ENCODE measurements at places on chromosomes 3 and 15.

DNA sequence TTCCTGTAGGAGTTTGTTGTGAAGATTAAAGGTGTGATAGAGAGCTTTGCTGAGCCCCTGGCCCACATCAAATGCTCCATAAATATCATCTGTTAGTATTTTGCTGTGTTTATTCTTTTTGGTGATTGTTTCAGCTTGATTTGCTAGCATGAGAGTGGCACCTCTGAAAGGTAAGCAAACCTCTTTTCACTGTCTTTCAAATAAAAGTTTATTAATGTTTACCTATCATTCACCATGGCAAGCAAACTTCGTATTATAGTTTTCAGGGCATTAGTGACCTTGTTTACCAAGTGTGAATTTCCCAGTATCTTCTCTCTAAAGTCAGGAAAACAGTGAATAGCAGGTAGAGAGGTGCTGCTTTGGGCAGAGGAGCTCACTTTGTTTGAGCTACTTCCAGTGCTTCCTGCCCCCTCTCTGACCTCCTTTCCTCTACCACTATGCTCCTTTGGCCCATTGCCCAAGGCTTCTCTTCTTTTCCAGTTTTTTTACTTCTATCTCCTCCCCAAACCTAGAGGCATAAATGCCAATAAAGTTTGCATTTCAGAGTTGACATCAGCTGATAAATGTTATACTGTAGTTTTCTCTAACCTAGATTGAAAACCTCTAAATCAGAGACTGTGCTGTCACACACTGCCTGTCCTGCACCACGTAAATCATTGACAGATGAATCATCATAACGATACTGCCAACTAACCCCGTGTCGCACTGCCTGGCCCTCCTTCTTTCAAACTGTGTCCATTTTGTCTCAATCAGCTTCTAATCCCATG, 569.0 kb downstream of the TUSC7 start:
- DNase-seq, result no peak

DNA sequence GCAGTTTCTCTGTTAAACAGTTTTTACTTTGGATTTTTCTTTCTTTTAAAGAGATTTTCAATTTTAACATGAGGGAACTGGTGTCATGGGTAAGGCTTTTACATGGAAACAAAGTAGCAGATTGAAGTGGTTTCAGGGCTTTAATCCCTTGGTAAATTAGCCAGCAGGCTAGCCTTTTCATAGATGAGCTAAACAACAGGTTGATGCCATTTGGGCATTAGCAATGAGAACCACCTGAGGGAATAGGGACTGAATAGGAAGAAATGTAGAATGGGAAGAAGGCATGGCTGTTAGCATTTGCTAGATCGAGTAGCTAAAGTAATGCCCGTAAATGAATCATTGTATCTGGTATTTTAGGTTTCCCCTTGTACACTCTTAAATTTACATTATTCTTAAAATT, 165.5 kb upstream of the MLF1 start:
- DNase-seq, result no peak

GRCh38 chr3:119794971-119795612, 13.2 kb downstream of the NR1I2 start:
- no peak for DNase-seq

DNA sequence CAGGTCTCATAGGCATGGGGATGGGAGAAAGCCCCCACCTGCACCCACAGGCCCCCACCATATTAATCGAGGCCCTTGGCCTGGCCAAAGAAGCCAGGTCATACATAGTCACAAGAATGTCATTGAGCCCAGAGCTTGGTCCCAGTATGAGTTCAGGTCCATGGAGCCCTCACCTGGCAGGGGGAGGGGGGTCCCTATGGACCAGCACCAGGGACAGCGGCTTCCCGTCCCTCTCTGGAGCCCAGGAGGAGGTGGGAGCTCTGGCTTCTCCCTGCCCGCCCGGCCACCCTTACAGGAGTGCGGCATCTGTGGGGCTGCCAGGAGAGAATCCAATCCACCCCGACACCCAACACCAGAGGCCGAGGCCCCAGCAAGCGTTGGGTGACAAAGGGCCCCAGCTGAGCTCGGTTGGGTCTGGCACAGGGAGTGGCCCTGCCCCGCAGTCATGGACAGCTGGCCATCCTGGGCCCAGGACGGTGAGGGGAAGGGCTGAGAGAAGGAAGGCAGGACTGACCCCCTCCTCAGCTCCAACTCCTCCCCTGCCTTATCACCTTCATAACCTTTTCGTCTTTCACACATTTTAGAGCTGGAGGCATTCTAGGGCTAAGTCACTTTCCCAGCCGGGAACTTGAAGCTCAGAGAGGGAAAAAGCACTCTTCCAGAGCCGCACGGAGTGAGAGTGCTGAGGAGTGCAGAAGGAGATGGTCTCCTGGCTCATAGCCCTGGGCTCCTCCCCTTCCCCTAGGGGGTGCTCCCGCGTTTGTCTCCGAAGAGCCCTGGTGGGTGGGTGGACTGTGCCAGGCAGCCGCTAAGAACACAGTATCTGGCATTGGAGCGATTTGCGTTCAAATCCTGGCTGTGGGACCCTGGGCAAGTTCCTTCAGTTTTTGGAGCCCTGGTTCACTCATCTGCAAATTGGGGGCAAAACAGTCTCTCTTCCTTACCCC, 54.6 kb downstream of the ATP2B2 start:
- DNase-seq, result no peak

DNA sequence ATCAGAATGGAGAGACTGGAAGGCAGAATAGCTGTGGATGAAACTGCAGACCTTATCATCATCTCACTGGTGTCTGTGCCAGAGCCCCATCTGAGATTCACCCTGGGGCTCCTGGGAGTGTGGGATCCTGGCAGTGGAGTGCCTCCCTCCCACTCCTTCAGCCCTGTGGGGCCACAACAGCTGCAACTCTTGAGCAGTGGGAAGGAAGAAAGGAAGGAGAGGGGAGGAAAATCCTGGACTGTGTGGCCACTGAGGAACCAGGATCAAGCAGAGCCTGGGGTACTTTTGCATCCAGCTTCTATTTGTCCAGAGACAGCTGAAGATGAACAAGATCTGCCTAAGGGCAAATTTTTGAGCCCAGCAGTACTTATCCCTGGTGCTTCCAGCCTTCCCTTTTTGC, 13.1 kb upstream of the ALDH1A2 start:
- DNase-seq, result no peak
